Right atrium auricular region (tissue), 2 donors: ENCODE measurements at places on chromosomes 12 and 14.

DNA sequence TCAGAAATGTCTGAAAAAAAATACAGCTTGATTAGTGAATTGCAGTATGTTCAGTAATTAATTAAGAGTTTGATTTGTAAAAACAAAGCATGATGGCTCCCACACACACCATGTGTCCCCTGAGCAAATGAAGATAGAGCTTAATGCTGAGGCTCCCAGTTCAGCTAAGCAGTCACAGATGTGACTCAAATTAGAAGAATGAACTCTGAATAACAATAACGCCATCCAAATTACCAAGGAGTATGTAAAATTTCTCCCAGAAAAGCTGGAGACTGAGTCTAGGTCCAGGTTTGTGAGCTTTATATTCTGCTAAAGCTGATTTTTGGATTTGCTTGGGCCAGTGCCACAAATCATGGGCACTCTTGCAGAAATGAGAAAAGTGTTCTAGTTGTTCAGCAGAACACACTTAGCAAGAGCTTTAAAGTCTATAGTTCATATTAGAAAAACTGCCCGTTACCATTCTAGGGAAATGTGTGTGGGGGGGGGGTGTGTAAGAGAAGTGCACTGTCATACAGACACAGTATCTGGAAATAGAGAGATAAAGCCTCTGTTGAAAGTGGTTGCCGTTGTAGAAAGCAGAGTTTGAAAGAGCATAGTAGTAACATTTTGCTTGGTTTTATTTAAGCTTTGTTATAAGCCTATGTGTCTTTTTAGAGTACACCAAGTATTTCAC, 253.1 kb downstream of the BCAT1 start:
- DNase-seq, result no peak
- no peaks in the 10 kb centered on the region for H3K36me3 ChIP-seq
- no peaks in the 10 kb centered on the region for H3K27me3 ChIP-seq
- no peaks in the 10 kb centered on the region for H3K4me1 ChIP-seq

DNA sequence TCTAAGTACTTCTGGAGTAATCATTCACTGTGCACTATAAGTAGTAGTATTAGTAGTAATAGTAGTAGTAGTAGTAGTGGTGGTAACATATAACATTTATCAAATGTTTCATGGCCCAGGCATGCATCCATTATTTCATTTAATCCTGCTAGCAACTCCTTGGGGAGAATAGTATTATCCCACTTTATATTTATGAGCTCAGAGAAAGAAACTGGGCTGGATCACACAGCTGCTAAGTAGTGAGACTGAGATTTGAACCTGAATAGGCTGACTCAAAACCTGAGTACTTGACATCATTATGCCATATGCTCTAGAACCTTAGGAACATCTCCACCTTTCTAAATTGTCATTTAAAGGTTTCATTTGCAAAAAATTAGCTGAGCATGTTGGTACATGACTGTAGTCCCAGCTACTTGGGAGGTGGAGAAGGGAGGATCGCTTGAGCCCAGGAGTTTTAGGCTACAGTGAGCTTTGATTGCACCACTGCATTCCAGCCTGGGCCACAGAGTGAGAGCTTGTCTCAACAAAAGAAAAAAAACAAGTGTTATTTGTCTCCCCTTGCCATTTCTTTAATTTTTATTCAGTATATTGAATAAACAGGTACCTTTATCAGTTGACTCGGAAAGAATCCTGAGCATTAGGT, 11.4 kb upstream of the NID2 start:
- no peak overlapping the region for H3K4me3 ChIP-seq
- H3K36me3 ChIP-seq, result no peaks in the 10 kb centered on the region
- no peak for DNase-seq
- H3K27ac ChIP-seq, result peak overlapping the region; percentile 50

DNA sequence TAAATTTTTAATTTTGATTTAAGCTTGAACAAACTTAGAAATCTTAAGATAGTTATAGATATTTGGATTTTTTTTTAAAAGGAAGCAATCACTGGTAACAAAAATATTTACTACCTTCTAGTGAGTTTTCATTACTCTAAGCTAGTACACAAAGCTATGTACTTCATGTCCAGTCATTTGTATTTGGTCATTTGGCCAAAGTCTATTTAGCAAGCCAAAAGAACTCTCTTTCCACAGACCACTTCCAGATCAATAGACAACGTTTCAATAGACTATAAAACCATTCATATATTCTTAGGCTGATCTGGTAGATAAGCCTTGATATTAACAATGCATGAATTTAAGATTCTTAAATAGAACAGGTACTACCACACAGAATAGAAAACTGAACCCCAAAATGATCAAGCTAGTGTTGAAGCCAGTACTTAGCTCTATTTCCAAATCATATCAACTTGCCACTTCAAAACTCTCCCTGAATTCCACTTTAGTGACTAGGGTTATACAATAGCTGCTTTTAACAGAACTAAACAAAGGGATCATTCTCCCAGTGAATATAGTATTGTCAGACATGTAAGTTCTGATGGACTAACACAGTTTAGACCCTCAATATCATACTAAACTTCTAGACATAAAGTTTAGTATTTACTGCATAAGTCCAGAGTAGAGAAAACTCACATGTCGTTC, 21.7 kb downstream of the CAPRIN2 start:
- no peaks in the 10 kb centered on the region for H3K27me3 ChIP-seq
- H3K36me3 ChIP-seq, result no peaks in the 10 kb centered on the region
- no peak overlapping the region for H3K4me3 ChIP-seq
- no peak overlapping the region for H3K27ac ChIP-seq
- DNase-seq, result no peak

DNA sequence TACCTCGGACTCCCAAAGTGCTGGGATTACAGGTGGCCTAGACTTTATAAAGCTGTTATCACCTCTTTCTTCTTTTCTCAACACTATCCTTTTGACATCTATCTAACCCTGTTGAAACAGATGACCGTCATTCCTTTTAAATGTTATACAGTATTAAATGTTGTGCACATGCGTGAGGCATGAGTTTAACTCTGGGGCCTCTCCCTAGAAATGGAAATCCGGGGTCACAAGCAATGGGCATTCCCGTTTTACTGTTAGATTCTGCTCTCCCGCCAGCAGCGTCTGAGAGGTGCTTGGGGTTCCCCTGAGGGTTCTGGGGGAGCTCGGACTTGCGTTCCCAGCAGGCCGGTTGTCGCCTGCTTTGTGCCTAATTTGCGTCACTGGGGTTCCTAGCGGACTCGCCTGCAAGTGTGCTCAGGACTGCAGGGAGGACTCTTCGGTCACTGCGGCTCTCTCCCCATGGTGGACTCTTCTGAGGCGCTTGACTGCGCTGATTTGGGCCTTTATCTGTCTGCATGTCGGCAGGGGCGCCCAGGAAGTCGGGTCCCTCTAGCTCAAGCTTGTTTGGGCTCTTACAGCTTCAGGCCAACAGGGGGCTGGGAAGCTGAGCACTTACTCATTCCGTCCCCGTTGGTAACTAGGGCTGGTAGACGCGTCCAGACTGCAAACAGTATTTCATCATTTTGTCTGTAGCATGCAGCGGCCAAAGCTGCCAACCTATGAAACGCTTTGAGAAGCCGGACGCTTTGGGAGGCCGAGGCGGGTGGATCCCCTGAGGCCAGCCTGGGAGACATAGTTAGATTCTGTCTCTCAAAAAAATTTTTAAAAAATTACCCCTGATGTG, 1.2 kb upstream of the RAN start:
- peak overlapping the region; percentile 85 for H3K27ac ChIP-seq
- H3K4me3 ChIP-seq, result peak overlapping the region; percentile 92
- peak; percentile 91 for DNase-seq
- H3K27me3 ChIP-seq, result no peaks in the 10 kb centered on the region
- peaks cover 27% of the 10 kb centered on the region for H3K36me3 ChIP-seq

DNA sequence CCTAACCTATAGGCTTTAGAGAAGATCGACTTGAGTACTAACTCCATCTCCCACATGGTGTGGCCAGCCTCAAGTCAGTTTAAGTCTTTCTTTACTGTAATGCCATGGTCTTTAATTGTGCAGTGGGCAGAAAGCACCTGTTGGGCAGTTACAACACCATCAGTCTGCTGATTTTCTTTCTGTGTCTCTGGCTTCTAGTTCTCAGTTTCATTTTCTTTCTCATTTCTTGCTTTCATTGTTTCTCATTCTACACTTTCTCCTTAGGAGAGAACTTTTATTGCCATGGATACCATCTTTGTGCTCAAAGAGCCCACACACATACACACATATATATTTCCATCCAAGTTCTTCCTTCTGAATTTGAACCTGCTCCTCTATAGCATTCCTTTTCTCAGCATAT, 96.1 kb upstream of the SLC16A7 start:
- H3K4me1 ChIP-seq, result no peaks in the 10 kb centered on the region
- no peaks in the 10 kb centered on the region for H3K36me3 ChIP-seq
- H3K4me3 ChIP-seq, result no peak overlapping the region
- no peak overlapping the region for H3K27ac ChIP-seq
- no peaks in the 10 kb centered on the region for H3K27me3 ChIP-seq
- no peak for DNase-seq

DNA sequence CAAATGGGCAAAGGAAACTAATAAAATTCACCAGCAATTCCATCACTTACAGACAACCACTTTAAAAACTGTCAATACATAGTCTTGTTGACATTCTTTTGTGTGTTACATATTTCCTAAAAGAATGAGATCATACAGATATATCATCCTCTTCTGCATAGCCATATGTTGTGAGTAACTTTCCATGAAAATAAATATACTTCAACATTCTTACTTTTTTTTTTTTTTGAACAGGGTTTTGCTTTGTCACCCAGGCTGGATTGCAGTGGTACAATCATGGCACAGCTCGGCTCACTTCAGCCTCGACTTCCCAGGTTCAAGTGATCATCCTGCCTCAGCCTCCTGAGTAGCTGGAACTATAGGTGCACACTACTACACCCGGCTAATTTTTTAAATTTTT, 20.9 kb downstream of the ZC2HC1C start:
- H3K27me3 ChIP-seq, result no peaks in the 10 kb centered on the region
- peaks cover 83% of the 10 kb centered on the region for H3K36me3 ChIP-seq
- H3K27ac ChIP-seq, result no peak overlapping the region
- no peak for DNase-seq

- no peak for DNase-seq
- H3K4me1 ChIP-seq, result no peaks in the 10 kb centered on the region
- no peaks in the 10 kb centered on the region for H3K36me3 ChIP-seq
- H3K4me3 ChIP-seq, result no peak overlapping the region
- no peaks in the 10 kb centered on the region for H3K27me3 ChIP-seq
Measured at GRCh38 chr14:96064866-96065265, 25.7 kb downstream of the C14orf132 start.

- no peaks in the 10 kb centered on the region for H3K4me1 ChIP-seq
- no peaks in the 10 kb centered on the region for H3K36me3 ChIP-seq
- no peak overlapping the region for H3K27ac ChIP-seq
- H3K4me3 ChIP-seq, result no peak overlapping the region
- H3K27me3 ChIP-seq, result no peaks in the 10 kb centered on the region
Measured at GRCh38 chr14:86826661-86827060, 1166.3 kb downstream of the GALC start.

DNA sequence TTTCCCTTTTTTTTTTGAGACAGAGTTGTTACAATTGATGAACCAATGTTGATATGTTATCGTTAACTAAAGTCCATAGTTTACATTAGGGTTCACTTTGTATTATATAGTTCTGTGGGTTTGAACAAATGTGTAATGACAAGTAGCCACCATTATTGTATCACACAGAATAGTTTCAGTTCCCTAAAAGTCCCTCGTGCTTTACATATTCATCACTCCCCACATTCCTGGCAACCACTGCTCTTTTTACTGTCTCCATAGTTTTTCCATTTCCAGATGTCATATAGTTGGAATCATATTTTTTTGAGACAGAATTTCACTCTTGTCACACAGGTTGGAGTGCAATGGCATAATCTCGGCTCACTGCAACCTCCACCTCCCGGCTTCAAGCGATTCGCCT, 12.5 kb downstream of the HSD17B6 start:
- H3K27ac ChIP-seq, result no peak overlapping the region
- no peaks in the 10 kb centered on the region for H3K4me1 ChIP-seq
- no peaks in the 10 kb centered on the region for H3K36me3 ChIP-seq
- no peaks in the 10 kb centered on the region for H3K27me3 ChIP-seq
- H3K4me3 ChIP-seq, result no peak overlapping the region

DNA sequence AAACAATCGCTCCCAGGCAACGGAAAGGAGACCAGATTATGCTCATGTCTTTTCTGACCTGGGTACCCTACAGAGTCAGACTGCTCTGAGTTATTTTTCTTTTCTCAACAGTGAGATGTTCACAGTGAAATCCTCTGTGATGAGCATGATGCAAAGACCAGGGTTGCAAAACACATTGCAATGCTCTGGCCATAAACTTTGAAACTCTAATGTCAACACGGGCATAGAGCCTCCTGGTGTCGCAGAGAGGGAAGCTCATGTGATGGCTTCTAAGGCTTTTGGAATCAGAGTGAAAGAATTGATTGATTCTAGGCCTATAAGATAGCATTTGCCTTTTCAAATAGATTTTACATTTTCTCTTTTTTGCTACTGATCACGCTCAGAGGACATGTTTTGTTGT, 193.4 kb downstream of the RASSF9 start:
- no peaks in the 10 kb centered on the region for H3K27me3 ChIP-seq
- H3K4me3 ChIP-seq, result no peak overlapping the region
- H3K27ac ChIP-seq, result no peak overlapping the region

DNA sequence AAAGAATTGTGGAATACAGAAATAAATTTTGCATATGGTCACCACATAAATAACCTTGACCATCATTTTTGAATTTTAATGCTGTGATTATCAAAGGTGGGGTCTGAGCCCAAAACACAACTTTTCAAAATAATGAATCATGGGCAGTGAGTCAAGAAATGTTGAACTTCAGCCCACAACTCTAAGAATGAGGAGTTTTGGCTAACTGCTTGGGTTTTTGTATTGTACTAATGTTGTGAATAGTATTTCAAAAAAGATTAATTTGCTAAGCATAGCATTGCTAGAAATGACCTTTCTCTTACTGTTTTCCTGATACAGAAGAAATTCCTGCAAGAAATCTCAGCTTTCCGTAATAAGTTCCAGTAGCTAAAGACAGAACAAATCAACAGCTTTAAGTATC, 24.4 kb upstream of the YARS2 start:
- H3K27ac ChIP-seq, result no peak overlapping the region
- no peaks in the 10 kb centered on the region for H3K4me1 ChIP-seq
- no peak overlapping the region for H3K4me3 ChIP-seq
- H3K27me3 ChIP-seq, result no peaks in the 10 kb centered on the region
- DNase-seq, result no peak
- no peaks in the 10 kb centered on the region for H3K36me3 ChIP-seq

GRCh38 chr12:40001406-40001805, 104.5 kb downstream of the SLC2A13 start:
- DNase-seq, result no peak
- H3K4me3 ChIP-seq, result no peak overlapping the region
- no peaks in the 10 kb centered on the region for H3K4me1 ChIP-seq
- no peak overlapping the region for H3K27ac ChIP-seq
- no peaks in the 10 kb centered on the region for H3K36me3 ChIP-seq
- no peaks in the 10 kb centered on the region for H3K27me3 ChIP-seq

DNA sequence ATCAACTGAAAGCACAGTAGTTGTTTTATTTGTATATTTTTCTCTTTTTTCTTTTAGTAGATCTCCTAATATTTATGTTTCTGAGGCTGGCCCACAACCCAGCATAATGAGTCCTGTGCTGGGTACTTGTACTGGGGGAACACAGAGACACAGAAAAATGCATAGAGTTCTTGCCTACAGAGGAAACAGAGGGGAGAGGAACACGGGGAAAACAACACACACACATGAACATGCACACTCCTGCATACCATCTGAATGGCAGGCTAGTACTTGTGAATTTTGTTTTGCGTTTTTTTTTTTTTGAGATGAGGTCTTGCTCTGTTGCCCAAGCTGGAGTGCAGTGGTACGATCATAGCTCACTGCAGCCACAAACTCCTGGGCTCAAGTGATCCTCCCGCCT, 21.3 kb downstream of the PITPNM2 start:
- peak overlapping the region; percentile 85 for H3K27ac ChIP-seq
- no peaks in the 10 kb centered on the region for H3K27me3 ChIP-seq
- no peaks in the 10 kb centered on the region for H3K36me3 ChIP-seq
